ENCODE measurements at places on chromosomes 3 and 15.

- DNase-seq = no peak
These were observed 2.2 kb downstream of the NXPE3 start for GRCh38 chr3:101781166-101781565.

DNA sequence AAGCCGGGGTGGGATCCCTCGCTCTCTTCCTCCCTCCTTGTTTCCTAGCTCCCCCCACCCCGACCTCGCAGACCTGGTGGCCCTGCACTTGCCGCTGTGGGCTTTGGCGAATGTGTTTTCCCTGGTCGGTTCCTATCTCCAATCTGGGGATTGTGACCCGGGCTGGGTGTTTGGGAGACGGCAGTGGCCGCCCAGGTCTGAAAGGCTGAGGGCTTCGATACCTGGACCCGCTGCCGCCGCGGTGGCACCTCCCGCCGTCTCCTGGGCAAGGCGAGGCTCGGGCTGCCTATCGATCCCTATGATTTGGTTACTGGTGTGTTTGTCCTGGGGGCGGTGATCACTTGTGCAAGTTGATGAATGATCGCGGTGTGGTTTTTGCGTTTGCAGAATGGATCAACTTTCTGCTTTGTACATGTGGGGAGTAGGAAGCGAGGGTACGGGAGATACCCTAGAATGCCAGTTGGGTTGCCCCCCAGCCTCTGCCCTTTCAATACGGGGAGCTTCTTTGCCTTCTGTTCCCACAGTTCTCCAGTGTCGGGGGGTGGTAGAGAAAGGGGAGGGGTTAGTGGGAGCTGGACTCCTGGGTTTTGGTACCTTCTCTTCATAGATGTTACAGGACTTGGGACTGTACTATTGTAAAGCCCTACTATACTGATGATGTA is 3.0 kb downstream of the BBX start:
- no peak for DNase-seq

DNA sequence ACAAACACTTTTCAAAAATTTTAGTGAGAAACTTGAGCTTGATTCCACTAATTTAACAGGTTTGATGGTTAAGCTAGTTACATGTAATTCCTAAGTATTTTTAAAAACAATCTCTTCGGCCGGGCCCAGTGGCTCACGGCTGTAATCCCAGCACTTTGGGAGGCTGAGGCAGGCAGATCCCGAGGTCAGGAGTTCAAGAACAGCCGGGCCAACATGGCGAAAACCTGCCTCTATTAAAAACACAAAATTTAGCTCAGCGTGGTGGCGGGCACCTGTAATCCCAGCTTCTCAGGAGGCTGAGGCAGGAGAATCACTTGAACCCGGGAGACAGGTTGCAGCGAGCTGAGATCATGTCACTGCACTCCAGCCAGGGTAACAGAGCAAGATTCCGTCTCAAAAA is 25.3 kb downstream of the TRA2B start:
- no peak for DNase-seq

- no peak for DNase-seq
These were observed 7.2 kb upstream of the CFAP161 start for GRCh38 chr15:81126892-81127291.

GRCh38 chr3:143594206-143594605 is 254.1 kb downstream of the SLC9A9 start:
- DNase-seq = no peak

DNA sequence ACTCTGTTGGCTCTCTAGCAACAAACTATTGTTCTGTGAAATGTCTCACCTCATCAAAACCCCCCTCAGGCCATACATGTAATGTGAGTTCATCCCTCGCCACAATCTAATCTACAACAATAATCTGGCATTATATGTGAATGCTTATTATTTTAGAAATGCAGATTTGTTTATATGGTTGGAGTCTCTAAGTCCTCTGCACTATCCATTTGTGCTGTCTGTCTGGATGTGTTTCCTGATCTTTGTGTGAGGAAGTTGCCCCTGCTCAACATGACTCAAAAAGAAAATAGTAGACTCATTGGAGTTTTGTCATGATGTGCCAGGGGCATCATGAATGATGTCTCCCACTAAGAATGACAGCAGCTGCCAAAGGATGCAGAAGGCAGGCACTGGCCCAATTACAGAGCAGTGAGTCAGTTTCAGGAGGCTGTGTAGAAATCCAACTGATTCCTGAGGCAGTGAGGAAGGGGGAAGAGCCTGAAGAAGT is 161.6 kb upstream of the PDZRN3 start:
- DNase-seq = no peak

DNA sequence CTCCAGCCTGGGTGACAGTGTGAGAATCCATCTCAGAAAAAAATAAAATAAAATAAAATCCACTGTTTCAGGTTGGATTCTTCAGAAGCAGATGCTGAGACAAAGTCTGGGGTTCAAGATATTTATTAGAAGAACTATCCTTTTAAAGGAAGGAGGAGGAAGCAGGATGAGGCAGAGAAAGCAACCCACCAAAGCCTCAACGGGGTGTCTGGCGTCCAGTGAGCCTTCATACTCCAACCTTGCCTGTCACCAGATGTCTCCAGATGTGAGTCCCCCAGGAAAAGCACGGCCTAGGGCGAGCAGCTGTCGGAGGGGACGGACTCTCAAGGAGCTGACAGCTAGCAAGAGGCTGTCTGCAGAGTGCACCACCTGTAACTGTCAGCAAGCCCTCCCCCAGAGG is 37.3 kb downstream of the MB21D2 start:
- DNase-seq = no peak

DNA sequence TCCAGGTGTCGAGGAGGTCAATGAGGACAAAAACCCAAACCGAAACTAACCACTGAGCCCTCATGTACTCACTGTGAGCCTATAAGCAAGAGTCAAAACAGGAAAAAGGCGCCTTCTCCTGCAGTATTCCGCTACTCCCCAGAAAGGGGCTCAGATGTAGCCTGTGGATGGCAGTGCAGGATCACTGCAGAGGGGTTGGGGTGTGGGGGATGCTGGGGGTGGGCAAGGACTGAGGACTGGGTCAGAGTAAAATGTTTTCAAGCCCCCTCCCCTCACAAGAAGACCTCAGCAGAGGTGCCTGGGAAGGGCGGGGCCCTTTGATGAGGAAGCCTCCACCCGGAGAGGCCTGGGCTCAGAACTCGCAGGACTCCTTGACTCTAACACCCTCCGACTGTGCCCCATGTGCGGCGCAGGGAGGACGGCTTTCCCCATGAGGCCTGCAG is 170.1 kb downstream of the OSBPL10 start:
- no peak for DNase-seq

DNA sequence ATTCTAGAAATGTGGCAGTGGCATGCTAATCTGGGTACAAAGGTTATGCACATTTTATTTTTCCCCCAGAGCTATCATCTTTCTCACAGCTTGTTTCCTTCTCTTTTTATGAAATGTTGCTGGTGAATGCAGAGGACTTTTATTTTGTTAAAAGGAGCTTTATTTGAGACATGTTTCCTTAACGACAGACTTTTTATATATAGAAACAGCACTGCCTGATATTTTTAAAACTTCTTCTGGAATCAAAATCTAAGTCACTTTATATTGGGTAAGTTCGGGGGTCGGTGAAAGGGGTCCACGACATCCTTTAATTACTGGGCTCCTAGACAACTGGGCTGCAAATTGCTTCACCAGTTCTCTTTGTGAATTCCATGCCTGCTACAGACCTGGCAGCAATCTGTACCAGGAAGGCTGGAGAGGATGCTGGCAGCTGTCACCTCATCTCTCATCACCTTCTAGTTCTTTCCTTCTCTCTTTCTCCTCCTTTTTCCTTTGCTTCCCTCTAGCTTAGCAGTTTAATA is 464.7 kb downstream of the PDCD6IP start:
- no peak for DNase-seq

- no peak for DNase-seq
These were observed 45.6 kb downstream of the LRRC3B start for GRCh38 chr3:26668171-26668570.

- DNase-seq = no peak
These were observed 858.9 kb upstream of the CFAP20DC start for GRCh38 chr3:59908701-59909100.

GRCh38 chr15:51323749-51324148 is 14.6 kb downstream of the CYP19A1 start:
- DNase-seq = no peak

DNA sequence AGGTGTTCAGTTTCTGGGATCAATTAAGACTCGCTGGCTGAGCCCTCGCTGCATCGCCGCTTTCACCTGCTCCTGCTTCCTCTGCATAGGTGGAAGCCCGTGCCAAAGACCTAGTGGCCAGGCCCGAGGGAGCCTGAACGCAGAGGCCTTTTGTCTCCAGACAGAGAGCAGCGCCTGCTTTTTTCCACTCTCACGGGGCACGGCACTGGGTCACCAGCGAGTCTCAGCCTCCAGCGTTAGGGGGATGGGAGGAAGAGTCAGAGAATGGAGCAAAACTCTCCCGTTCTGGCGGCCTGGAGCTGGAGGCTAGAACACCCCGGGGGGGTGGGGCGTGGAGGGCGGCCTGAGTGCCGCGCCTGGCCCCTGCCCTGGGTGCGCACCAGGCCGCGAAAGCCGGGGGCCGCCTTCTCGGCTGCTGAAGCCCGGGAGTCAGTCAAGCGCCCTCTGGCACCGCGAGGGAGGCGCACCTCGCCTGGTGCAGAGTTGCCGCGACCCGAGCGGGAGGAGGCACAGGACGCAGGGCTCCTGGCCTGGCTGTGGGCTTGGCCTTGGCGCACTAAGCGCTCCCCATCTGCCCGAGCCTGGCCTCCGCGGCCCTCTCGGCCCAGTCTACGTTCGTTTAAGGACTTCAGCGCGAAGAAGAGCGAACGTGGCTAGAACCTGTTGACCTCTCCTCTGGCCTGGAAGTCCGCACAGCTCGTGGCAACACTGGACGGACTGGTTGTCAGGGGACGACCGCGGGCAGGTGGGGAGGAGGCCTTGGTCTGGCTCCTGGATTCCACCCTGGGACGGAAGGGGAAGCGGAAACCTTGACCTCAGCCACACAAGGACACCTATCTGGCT is 21.5 kb downstream of the NR2F2 start:
- DNase-seq = no peak

GRCh38 chr15:65381445-65382145 is 3.8 kb upstream of the IGDCC3 start:
- no peak for DNase-seq

- no peak for DNase-seq
These were observed 91.2 kb downstream of the SEMA5B start for GRCh38 chr3:122936335-122936734.
